ENCODE measurements at places on chromosomes 3 and 15.

DNA sequence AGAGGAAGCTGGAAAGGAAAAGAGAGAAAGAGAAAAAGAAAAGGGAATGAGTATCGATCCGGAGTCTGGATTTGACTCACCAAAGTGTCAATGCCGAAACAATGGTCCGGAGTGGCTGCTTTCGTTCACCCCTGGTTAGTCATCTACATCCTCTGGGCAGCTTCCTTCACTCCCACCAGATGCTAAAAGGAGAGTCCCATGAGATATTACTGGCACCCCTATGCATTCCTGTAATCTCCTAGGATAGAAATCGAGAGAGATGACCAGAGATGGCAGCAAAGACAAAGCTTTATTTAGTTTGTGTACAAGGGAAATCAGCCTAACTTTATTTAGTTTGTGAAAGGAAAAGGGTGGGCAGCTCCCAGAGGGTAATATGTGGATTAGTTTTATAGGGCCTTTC, 622.2 kb downstream of the ZPLD1 start:
- no peaks in the 10 kb centered on the region for H3K27me3 ChIP-seq
- no peaks in the 10 kb centered on the region for H3K36me3 ChIP-seq
- DNase-seq = no peak
- H3K4me3 ChIP-seq = no peak overlapping the region
- H3K4me1 ChIP-seq = no peaks in the 10 kb centered on the region

DNA sequence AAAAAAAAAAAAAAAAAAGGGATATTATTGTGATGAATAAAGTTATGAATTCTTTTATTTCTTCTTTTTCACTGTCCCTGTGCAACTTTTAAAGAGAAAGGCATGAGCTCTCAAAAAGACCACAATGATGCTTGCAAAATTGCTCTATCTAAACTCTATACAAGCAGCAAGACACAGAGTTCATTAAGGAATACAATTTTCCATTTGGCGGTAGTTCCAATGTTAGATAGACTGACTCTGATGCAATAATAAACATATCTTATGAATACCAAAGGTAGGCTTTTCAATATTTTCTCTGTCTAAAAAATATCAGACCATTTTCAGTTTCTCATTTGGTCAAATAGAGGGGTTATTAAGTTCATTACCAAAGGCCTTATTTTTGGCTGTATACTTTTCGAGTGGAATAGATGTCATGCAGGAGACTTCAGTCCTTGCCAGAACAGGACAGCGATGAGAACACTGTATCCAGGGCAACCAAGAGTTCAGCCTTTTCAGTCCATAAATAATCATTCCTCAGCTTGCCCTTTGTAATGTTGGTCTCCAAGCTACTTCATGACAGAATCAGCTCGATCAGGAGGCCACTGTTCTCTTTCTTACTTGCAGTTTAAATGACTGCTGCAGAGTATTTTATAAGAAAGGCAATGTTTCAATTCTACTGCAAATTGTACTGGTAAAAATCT, 162.9 kb upstream of the FAM3D start:
- no peaks in the 10 kb centered on the region for H3K4me1 ChIP-seq
- no peak overlapping the region for H3K4me3 ChIP-seq
- H3K27ac ChIP-seq = no peak overlapping the region

DNA sequence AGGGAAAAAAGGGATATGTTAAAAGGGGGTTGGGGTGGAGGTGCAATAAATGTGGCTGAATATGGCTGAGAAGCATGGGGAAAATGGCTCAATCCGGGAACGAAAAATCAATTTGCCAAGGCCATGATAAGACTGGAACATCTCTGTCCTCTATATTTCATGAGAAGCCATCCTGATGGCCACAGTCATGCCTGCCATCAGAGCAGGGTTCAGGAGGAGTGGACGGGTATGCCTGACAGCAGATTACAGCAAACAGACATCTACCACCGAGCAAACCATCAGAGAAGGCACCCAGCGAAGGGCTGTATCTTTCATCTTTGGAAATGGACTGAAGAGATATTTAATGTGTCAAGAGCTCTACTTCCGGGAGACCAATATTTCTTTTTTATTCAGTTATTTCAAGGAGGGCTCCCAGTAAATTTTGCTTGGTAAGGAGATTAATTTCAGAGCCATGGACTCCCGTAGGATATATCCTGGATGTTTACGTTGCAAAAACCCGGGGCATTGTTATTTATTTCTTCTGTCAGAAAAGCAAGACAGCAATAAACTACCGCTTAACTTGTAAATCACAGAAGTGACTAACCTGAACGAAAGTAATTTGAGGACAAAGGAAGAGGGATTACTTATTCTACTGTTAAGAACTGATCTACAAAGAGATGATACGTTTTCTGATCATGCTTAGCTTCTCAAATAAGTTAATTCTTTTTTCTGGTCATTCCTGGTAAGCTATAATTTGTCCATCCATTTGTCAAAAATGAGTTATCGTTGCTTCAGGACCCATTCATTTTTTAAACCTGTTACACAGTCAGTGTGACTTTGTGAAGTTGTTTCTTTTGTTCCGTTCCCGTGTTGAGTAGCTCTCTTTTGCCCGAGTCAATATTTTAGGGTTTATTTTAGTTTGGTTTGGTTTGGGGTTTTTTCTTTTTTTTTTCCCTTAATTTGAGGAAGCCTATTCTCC, 80.6 kb upstream of the CHD2 start:
- no peaks in the 10 kb centered on the region for H3K36me3 ChIP-seq
- H3K27ac ChIP-seq = peak overlapping the region; percentile 73
- H3K4me1 ChIP-seq = peaks cover 62% of the 10 kb centered on the region
- peak overlapping the region; percentile 84 for H3K4me3 ChIP-seq

DNA sequence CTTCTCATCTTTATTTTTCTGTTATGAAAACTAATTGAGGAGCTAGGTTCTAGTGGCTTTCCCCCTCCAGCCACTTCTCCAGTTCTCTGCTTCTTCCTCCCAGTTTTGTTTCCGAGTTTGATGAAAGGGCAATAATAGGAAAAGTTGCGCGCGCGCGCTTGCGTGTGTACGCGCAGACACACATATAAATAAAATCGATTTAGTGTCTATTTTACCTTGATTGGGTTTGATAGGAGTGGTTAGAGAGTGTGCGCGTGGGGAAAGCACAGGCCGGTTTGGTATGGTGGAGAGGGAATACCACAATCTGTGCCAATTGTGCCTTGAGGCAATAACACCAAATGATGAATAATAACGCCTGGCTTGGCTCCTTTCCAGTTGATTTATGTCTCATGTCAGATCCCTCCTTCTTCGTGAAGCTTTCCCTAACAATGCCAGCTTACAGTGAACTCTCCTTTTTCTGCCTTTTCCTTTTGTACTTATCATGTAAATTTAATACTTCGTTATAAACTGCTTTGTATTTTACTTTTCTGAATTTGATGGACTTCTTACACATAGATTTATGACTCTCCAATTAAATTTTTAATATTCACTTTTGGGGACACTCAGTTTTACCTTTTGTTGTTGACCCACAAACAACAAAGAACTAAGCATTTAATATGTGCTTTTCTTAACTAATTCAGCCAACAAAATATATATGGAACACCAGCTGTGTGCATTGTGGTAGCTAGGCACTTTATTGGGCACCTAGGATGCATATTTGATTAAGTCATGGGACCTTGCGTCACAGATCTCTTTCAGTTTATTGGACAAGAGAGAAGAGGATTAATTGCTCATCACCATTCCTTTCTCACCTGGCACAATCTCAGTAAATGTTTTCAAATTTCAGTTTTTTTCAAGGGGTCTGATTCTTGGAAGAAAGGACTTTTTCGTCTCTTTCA, 1.7 kb downstream of the TIPARP start:
- peaks cover 36% of the 10 kb centered on the region for H3K36me3 ChIP-seq
- DNase-seq = peak; percentile 34
- peaks cover 59% of the 10 kb centered on the region for H3K4me1 ChIP-seq
- H3K4me3 ChIP-seq = peak overlapping the region; percentile 95

DNA sequence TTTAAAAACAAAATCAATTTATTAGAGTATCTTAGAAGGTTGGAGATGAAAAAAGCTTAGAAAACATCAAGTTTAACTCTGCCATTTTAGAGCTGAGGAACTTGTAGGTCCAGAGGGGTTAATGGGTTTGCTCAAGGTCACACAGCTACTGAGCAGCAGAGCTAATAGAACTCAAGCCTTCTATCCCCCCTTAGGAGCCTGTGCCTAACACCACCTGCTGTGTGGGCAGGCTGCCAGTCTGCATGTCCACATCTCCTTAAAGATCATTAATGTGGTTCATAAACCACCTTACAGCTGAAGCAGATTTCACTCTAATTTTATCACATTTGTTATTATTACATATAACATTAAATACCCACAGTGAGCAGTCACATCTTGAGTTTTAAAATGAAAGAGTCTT, 14.1 kb upstream of the SLC35G2 start:
- no peaks in the 10 kb centered on the region for H3K4me1 ChIP-seq
- DNase-seq = no peak

Data from activated naive CD8-positive, alpha-beta T cell treated with anti-CD3 and anti-CD28 coated beads, Interleukin-2, amount 50 U/mL, for 24 hours (primary cell).